ENCODE measurements at places on chromosomes 7 and 10. TPM values are rescaled to one million over a fixed set of nuclear protein-coding genes. Genes with fewer than 3 reads are reported as not detected.

DNA sequence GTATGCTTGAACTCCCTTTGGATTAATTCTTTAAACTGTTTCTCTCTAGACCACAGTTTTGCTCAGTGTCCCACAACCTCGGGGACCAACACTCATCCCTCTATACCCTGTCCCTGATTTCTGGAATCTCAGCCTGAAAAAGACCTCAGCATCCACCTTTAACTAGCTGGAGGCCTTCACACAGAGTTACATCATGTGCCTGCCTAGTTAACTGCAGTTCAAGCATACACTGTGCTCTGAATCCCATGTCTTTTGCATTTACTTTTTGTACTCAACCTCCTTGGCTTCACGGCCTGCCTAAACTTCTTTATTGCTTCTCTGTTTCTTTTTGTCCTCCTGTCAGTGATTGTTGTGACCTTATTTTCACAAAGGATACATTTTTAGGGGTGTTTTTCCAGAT lies 66.7 kb downstream of the PRKG1 start:
- DNase-seq: no peak
- H3K27ac ChIP-seq: no peak overlapping the region
- no peaks in the 10 kb centered on the region for H3K27me3 ChIP-seq
- H3K4me1 ChIP-seq: no peaks in the 10 kb centered on the region

DNA sequence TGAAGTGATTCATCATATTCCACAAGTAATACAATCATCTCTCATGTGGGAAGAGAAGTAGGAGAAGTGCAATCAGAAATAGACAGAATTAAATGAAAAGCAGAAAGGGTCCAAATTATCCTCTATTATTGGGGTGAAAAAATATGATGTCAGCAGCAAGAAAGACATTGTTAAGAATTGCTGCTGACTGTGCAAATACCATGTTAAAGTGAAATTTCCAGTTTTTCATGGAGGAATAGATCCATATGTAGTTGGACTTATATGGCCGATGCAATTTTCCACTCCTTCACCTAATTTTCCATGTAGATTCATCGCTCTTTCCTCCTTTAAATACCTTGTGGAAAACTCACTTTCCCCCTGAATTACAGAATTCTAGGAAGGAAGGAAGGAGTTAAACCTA lies 819.8 kb downstream of the GATA3 start:
- H3K27me3 ChIP-seq: no peaks in the 10 kb centered on the region
- no peak for DNase-seq
- no peak overlapping the region for H3K27ac ChIP-seq
- no peaks in the 10 kb centered on the region for H3K36me3 ChIP-seq
- no peak overlapping the region for H3K4me3 ChIP-seq
- no peaks in the 10 kb centered on the region for H3K4me1 ChIP-seq

GRCh38 chr10:20073167-20073566 lies 256.9 kb downstream of the PLXDC2 start:
- DNase-seq: no peak
- H3K4me1 ChIP-seq: no peaks in the 10 kb centered on the region
- no peak overlapping the region for H3K27ac ChIP-seq
- H3K27me3 ChIP-seq: no peaks in the 10 kb centered on the region
- H3K36me3 ChIP-seq: no peaks in the 10 kb centered on the region

DNA sequence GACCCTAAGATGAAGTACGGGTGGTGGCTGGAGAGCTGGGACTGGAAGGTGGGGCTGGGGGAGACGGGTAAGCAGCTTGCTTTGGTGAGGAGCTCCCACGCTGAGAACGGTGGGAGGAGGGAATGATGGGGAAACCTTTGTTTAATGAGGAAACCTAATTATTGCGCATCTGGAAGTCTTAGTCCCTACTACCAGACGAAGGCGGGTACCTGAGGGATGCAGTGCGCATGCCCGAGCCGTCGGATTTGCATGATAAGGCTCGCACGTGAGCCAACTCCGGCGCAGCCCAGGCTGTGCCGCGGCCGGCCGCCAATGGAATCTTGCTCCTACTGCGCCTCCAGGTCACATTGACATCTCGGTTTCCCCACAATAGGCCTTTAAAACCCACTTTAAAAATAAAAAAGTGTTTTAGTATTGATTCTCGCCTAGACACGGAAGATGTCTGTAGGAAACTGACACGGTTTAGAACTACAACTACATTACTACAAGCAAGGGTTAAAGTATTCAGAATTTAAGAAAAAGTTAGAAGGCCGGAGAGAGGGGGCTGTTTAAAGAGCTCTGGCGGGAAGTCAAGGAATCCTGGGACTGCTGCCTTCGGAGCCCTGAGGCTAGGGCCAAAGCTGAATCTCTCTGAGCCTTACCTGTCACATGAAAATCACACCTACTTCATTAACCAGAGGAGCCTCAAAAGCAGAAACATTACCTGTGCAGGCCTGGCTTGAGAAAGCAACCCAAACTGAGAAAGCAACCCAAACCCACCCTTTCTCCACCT lies 12.1 kb upstream of the DLX6 start:
- H3K4me3 ChIP-seq: no peak overlapping the region
- H3K27ac ChIP-seq: no peak overlapping the region
- no peak for DNase-seq
- H3K4me1 ChIP-seq: no peaks in the 10 kb centered on the region
- H3K36me3 ChIP-seq: no peaks in the 10 kb centered on the region

DNA sequence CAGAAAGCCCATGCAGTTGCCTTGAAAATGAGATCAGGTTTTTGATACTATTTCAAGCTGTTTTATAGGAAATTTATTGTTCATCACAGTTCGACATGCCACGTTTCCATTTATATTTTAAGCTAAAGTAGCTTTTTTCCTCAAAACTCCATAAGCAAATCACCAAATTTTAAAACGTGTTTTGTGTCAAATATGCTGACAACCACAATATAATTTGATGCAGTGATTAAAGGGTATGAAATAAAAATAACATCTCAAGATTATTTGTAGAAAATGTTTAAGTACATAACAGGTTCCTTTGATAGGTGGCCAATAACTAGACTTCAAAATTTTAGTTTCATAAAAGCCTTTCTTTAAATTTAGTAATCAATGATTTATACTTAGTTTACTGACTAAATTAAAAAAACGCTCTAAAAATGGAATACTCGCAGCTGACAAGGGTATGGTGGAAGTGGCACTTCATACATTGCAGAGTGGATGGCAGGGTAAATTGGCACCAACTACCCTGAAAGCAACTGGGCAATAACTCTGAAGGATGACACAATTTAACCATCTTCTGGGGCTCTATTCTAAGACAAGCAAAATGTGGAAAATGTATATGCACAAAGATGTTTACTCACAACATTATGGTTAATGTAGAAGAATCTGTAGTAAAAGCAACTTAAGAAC lies 481.6 kb downstream of the TNS3 start:
- no peak overlapping the region for H3K4me3 ChIP-seq
- H3K27me3 ChIP-seq: no peaks in the 10 kb centered on the region
- no peaks in the 10 kb centered on the region for H3K4me1 ChIP-seq
- no peak for DNase-seq
- H3K36me3 ChIP-seq: no peaks in the 10 kb centered on the region
- no peak overlapping the region for H3K27ac ChIP-seq

DNA sequence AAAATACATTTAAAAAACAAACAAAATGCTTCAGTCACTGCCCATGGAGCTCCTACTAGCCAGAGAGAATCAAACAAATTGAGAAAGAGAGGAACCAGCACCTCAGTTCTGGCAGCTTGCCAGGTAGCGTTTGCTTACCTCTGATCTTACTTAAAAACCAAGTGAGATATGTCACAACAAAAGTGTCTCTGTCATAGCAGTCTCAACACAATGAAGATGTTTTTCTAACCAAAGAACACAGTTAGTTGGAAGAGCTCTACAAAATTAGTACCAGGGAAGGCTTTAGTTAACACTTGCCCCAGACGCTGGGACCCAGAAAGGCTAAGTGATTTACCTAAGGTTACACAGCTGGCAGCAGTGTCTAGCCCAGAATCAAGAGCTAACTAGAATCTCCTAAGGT lies 3.4 kb downstream of the DOCK4 start:
- DNase-seq: peak; percentile 30
- no peaks in the 10 kb centered on the region for H3K36me3 ChIP-seq
- no peak overlapping the region for H3K27ac ChIP-seq
- no peak overlapping the region for H3K4me3 ChIP-seq
- peaks cover 9% of the 10 kb centered on the region for H3K4me1 ChIP-seq

DNA sequence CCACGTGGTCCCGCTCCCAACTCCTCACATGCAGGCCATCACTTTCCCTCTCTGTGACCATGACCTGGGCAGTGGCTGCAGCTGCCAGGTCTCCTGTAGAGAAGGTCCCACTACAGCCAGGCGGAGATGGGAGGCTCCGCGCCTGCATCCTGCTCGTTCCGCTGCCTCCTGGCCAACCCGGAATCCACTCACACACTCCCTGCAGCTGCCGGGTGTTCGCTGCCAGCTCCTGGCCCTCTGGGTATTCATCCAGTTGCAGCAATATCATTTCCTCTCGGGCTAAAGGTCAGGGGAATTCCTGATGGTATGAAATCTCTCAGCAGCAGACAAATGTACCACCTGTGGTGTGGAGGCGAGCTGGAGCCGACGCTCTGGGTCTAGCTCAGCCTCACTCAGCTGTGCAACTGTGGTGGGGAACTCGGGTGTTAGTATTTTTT lies 65.7 kb downstream of the TLL2 start:
- no peak overlapping the region for H3K4me3 ChIP-seq
- DNase-seq: no peak

- no peaks in the 10 kb centered on the region for H3K36me3 ChIP-seq
- H3K4me1 ChIP-seq: no peaks in the 10 kb centered on the region
- H3K27me3 ChIP-seq: no peaks in the 10 kb centered on the region
- H3K27ac ChIP-seq: no peak overlapping the region
- no peak overlapping the region for H3K4me3 ChIP-seq
Measured at GRCh38 chr7:106317971-106318370, 33.2 kb upstream of the NAMPT start.

DNA sequence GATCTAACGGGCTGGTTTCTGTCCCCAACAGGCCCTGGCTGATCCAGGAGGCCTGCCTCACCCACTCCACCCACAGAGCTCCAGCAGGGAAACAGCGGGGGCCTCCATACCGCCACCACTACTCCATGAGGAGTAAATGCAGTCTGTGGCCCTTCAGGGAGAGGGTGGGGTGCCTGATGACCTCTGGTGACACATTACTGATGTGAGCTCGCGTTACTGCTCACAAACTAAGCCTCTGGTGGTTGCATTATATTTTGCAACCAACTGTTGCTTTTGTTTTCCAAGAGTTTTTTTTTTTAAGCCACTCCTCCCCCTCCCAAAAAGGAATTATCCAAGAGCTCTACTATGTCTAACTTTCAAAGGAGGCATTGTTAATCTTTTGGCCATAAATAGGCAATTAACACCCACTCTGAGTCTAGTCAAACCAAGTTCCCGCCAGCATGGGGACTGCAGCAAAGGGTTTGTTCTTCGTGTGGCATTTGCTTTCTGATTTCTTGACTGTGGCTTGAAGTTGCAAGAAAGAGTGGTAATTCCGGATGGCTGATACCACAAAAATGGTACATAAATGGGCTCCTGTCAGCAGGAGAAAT lies 72.6 kb downstream of the FAM53B start:
- H3K27ac ChIP-seq: no peak overlapping the region
- peaks cover 66% of the 10 kb centered on the region for H3K4me1 ChIP-seq
- H3K4me3 ChIP-seq: no peak overlapping the region
- DNase-seq: peak; percentile 74

GRCh38 chr7:47170516-47170915 lies 411.4 kb downstream of the TNS3 start:
- no peaks in the 10 kb centered on the region for H3K4me1 ChIP-seq
- H3K36me3 ChIP-seq: no peaks in the 10 kb centered on the region
- no peak for DNase-seq
- no peak overlapping the region for H3K4me3 ChIP-seq

DNA sequence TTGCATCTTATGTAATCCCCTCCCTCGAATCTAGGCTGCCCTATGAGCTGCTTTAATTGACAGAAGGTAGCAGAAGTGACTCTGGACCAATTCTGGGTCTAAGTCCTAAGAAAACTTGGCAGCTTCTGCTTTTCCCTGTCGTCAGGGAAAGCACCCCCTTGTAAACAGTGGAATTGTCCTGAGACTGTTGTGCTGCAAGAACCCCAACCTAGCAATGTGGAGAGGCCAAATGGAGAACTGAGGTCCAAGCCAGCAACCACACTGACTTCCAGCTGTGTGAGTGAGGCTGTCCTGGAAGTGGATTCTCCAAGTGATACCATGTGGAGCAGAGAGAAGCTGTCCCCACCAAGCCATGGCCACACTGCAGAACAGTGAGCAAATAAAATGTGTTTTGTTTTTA lies 75.5 kb downstream of the ARHGAP22 start:
- no peaks in the 10 kb centered on the region for H3K27me3 ChIP-seq
- H3K4me3 ChIP-seq: no peak overlapping the region
- H3K4me1 ChIP-seq: peaks cover 8% of the 10 kb centered on the region
- H3K27ac ChIP-seq: no peak overlapping the region
- H3K36me3 ChIP-seq: no peaks in the 10 kb centered on the region
- no peak for DNase-seq

GRCh38 chr10:121822180-121822579 lies 105.7 kb downstream of the ATE1 start:
- H3K27me3 ChIP-seq: no peaks in the 10 kb centered on the region
- H3K36me3 ChIP-seq: peaks cover 4% of the 10 kb centered on the region
- H3K4me3 ChIP-seq: no peak overlapping the region
- H3K27ac ChIP-seq: no peak overlapping the region
- H3K4me1 ChIP-seq: no peaks in the 10 kb centered on the region

DNA sequence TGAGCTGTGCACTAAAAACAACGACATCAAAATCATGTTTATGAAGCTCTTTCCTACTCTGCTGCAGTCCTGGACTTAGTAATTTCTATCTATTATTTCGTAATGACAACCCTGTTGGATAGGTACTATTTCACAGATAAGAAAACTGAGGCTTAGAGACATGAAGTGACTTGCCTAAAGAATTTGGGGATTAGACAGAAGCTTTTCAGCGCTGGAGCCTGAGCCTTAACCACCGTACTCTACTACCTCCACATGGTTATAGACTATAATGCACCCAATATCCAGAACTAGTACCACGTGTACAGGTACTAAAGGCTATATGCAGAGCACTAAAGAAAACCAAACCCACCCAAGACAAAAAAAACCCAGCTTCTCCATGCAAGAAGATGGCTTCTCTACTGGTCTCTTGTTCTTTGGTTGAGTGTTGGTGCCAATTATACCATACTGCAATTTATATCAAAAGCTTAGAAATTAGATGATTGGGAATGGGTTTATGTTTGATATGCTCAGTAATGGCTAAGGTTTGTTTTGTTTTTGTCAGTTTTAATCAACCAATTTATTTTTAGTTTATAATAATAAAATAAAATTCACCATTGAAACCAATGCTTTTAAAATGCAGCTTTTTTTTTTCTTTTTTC lies 6.5 kb upstream of the SNX10 start:
- no peaks in the 10 kb centered on the region for H3K4me1 ChIP-seq
- no peaks in the 10 kb centered on the region for H3K27me3 ChIP-seq
- no peak overlapping the region for H3K4me3 ChIP-seq

GRCh38 chr7:30743371-30744074 lies 8.4 kb upstream of the INMT start:
- H3K27ac ChIP-seq: no peak overlapping the region
- H3K4me1 ChIP-seq: peaks cover 3% of the 10 kb centered on the region
- no peaks in the 10 kb centered on the region for H3K36me3 ChIP-seq
- H3K27me3 ChIP-seq: peaks cover 30% of the 10 kb centered on the region
- DNase-seq: peak; percentile 57

GRCh38 chr7:127107601-127108007 lies 145.1 kb downstream of the GRM8 start:
- no peak overlapping the region for H3K4me3 ChIP-seq
- DNase-seq: peak; percentile 45
- H3K27me3 ChIP-seq: no peaks in the 10 kb centered on the region
- H3K27ac ChIP-seq: no peak overlapping the region
- H3K36me3 ChIP-seq: no peaks in the 10 kb centered on the region
- no peaks in the 10 kb centered on the region for H3K4me1 ChIP-seq

UNCX gene
- not detected for polyA plus RNA-seq

PNLIPRP2 gene
- not detected for polyA plus RNA-seq

TMEM243 gene
- polyA plus RNA-seq: 31.1 TPM

RADIL gene
- polyA plus RNA-seq: 4.3 TPM

SRRM3 gene
- polyA plus RNA-seq: 2.7 TPM

TMEM229A gene
- 0.88 TPM for polyA plus RNA-seq

CPXM2 gene
- not detected for polyA plus RNA-seq

CCDC172 gene
- not detected for polyA plus RNA-seq

Data from SK-N-SH (cell line).